Astrocyte of the spinal cord (primary cell): ENCODE measurements at places on chromosomes 3 and 15.
A peak's percentile ranks its signal among the peaks of the same experiment; 100 is the strongest.

DNA sequence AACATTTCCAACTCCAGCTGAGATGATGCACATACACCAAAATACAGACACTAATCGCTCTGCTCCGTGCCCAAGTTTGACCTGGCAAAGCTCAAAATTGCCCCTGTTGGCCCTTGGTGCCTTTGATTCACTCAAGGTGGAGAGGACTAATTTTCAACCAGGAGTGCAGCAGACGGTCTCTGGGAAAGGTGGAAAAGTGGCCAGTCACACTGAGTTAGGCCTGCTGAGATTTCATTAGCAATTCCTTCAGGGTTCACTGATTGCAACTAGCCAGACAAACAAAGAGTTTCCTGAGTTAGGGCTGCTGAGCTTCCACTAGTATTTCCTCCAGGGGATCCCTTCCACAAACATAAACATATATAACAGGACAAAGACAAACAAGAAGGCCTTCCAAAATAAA lies 28.7 kb upstream of the LHFPL4 start:
- DNase-seq, result no peak

DNA sequence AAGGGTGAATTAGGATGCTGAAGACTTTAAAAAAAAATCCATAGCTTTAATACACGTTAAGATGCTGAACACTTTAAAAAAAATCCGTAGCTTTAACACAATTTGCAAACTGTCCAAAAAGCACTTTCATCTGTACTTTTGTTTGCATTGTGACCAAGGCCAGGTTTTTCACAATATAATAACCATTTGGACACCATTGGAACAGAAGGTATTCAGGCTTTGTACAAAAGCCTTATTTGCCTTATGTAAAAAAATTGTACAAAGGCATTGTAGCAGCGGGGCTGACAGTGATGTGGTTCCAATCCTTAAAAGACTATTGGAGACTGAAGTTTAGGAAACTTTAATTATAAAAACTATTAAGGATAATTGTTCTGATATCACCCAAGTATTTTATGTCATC lies 15.2 kb upstream of the ICE2 start:
- DNase-seq, result no peak

- DNase-seq, result peak; percentile 93
These were observed 40.9 kb downstream of the CBLB start for GRCh38 chr3:105827959-105828358.

DNA sequence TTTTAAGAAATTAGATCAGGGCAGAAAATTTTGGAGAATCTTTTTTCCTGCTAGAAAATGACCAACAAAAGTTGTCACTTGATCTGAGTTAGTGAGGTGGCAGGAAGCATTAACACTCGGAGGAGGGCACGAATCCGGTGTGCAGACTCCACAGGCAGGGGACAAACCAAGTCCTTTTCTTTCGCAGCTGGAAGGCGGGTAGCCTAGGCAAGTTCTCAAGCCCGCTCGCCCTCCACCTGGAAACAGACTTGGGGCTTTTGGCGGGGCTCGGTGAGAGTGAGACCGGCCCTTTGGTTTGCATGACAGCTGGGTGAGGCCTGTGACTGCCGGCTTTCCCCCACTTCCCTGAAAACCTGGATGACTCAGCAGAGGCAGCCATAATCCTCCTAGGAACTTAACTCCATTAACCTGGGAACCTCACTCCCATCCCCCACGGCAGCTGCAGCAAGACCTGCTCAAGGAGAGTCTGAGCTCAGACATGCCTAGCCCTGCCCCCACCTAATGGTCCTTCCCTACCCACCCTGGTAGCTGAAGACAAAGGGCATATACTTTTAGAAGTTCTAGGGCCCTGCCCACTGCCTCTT lies 134.8 kb downstream of the MFSD1 start:
- no peak for DNase-seq
